ENCODE measurements at places on chromosomes 16 and 17. TPM values are rescaled to one million over a fixed set of nuclear protein-coding genes. Genes with fewer than 3 reads are reported as not detected.
A peak's percentile ranks its signal among the peaks of the same experiment; 100 is the strongest.

DNA sequence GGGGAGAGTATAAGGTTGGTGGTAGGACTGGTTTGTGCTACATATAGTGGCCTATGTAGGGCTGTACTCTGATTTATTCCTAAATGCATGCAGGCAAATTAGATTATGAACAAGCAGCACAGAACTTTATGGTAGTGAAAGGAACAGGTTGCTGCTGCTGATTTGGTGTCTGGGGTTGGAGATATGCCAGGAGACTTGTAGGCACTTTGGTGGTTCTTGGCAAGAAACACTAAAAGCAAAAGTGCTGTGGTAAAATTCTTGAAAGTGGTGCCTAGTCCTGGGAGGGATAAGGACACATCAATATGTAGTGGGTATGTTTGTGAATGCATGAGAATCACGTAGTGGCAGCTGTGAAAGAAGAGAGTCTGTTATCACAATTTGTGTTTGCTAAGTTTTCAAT, 2126.0 kb downstream of the TP53TG3F start:
- no peak for DNase-seq

- no peak for DNase-seq
Measured at GRCh38 chr17:4582101-4582501, 2.2 kb upstream of the SMTNL2 start.

- no peak for DNase-seq
Measured at GRCh38 chr17:8188263-8188839, 1.6 kb downstream of the BORCS6 start.

AXIN1 gene
- 27.6 TPM for total RNA-seq

- no peak for DNase-seq
Measured at GRCh38 chr17:74545843-74546230, at the start of gene CD300C. CD300C (minus strand) TSS chr17:74546115; CDS start chr17:74545782, 333 bp downstream.

CDRT15 gene
- total RNA-seq = not detected

DNA sequence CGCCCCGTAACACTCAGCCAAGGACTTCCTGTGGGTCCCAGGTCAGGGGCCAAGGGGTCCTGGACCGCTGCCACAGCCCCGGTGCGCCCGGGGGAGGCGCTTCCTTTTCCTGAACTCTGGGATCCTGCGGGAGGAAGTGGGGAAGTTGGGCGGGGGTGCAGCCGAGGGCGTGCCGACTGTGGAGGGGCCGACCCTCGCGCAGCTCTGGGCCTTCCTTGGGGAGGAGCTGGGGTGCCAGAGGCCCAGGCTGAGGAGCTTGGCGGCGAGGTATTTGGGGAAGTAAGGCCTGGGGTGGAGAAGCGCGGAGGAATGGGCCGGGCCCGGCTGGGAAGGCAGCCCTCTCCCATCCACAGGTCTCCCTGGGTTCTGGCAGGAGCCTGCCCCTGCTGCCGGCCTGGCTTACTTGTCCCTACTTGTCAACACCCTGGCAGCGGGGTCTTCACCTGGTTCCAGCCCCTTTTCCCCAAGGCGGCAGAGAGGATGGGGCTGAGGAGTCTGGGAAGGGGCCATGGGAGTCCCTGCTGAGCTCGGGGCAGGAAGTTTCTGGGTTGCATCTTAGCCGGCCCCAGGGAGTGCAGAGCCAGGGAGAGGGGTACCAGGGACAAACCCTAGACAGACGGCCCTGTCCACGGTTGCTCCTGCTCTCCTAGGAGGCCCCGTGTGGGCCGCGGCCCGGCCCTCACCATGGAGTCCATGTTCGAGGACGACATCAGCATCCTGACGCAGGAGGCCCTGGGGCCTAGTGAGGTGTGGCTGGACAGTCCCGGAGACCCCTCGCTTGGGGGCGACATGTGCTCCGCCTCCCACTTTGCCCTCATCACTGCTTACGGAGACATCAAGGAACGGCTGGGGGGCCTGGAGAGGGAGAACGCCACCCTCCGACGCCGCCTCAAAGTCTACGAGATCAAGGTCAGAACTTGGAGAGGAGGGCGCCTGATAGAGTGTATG, 1.7 kb downstream of the TBKBP1 start:
- DNase-seq = no peak

- DNase-seq = no peak
Measured at GRCh38 chr17:1597861-1598342, 30.7 kb downstream of the SLC43A2 start.

- no peak for DNase-seq
Measured at GRCh38 chr17:44267818-44268490, at the start of gene SLC4A1. SLC4A1 (minus strand) TSS chr17:44268135; CDS start chr17:44262866, 5,269 bp downstream.

- DNase-seq = no peak
Measured at GRCh38 chr16:22969567-22969966, 155.6 kb downstream of the HS3ST2 start.

- DNase-seq = no peak
Measured at GRCh38 chr17:48259694-48260291, 152.2 kb downstream of the SNX11 start.

LGALS9B gene
- not detected for total RNA-seq

RAMP2 gene
- total RNA-seq = 80.5 TPM

CD300LG gene
- 45.9 TPM for total RNA-seq

DNA sequence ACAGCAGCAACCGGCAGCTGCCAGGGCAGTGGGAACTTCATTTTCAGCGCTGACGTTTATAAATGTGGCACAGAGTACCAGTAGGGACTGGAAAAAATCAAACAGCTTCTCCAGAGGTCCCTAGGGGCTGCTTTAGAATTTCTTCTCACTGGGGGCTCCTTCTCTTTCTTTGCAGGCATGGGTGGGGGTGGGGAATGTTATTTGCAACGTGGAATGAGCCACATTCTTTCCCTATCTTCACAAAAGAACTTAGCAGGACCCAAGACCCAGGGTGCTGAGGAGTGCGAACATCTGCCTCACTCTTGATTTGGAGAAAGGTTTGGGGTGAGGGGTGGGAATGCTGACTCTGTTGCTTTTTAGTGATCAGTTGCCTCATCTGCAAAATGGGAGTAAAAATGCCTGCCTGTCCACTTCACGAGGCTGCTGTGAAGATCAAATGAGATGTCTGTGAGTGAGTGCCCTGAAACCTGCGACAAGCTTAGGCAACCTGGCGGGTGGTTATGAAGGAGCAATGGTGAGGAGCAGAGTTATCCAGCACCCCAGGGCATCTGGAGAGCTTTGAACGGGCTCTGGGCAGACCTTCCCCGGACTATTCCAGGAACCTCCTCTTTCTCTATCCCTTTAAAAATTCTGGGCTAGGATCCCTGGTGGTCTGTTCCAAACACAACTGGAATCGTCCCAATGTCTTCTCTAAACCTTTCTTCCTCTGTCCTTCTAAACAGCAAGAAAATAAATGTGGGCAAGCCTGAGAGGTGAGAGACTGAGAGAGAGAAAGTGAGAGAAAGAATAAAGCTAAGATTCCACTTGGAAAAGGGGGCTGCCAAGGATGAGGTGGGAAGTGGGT, 10.7 kb upstream of the PIPOX start:
- no peak for DNase-seq

NPIPB6 gene
- total RNA-seq = 1.7 TPM

- DNase-seq = no peak
Measured at GRCh38 chr17:81401723-81402529, 6.7 kb downstream of the BAHCC1 start.

GRCh38 chr16:27428026-27428785, 26.2 kb downstream of the IL21R start:
- DNase-seq = no peak

DNA sequence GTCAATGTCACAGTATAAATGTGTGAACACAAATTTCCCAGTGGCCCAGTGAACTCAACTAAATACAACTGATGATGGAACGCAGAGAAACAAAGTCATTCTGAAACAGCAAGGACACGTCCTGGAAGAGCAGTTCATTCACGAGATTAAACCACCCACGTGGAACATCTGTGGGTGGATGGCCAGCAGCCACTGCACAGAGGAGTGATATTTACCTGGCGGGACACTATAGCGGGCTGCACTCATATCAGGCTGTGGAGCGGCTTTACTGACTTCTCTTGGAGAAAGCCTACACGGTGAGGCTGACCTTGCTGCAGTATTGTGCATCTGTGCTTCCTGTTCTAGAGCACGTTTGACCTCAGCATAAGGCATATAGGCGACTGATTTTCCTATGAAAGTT, 87.3 kb downstream of the TTC19 start:
- DNase-seq = no peak

- DNase-seq = no peak
Measured at GRCh38 chr17:64423881-64424280, 25.0 kb upstream of the MILR1 start.

ZG16 gene
- 0.21 TPM for total RNA-seq

DNA sequence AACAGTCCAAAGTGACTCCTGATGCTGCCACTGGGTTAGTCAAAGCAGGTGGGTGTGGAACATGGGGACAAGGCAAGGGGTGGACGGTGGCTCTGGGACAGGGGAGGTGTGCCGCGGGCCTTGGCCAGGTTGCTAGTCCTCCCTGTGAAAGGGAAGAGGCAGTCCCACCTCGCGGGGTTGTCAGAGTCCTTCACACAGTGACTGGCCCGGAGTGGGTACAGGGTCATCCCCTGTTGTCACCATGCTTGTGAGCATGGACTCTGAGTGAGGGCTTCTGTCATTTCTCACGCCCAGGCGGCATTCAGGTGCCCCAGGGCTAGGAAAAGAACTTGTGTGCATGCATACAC, 3.1 kb upstream of the ZNF469 start:
- no peak for DNase-seq

CAVIN1 gene
- total RNA-seq = 548 TPM

- no peak for DNase-seq
Measured at GRCh38 chr17:33964344-33964979, 290.6 kb upstream of the CCL2 start.

RAB11FIP3 gene
- total RNA-seq = 47.0 TPM

- peak; percentile 89 for DNase-seq
Measured at GRCh38 chr16:85573696-85574641, 39.2 kb upstream of the GSE1 start.

GRCh38 chr16:17339764-17340541, 130.8 kb downstream of the XYLT1 start:
- no peak for DNase-seq

LHX1 gene
- total RNA-seq = not detected

ARL5C gene
- total RNA-seq = not detected
